Activated CD8-positive, alpha-beta memory T cell treated with anti-CD3 and anti-CD28 coated beads for 24 hours (primary cell): ENCODE measurements at places on chromosomes 6 and 20.

DNA sequence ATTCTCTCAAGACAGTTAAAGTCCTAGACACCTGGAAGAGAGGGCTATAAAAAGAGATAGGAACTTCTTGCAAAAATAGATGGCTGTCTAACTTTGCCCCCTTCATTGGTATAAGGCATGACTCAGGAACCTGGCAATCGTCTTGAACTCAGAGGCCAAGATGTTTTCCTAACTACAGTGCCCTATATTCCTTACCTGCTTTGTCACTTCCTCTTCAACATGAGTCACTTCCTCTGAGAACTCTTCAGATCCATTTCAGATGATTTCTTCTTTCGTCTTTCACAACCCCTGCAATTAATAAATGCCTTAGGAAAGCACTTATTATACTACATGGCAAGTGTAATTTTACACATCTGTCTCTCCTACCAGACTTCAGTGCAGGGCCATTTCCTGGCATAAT is 83.5 kb downstream of the HAO1 start:
- no peak for DNase-seq

DNA sequence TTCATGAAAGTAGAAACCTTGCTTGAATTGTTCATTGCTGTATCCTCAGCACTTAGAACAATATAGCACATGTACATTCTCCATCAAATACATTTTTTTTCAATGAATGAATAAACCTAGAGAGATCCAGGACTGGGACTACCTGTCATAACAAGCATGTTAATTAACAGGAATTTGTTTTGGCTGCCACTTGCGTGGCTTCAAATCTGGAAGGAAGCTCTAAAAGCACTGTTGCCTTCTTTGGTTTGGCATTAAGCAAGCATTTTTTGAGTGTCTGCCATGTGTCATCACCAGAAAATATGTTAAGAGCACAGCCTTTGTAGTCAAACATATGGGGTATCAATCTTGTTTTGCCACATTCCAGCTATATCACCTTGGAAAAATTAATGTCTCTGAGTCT is 131.9 kb upstream of the BACH2 start:
- DNase-seq = no peak

DNA sequence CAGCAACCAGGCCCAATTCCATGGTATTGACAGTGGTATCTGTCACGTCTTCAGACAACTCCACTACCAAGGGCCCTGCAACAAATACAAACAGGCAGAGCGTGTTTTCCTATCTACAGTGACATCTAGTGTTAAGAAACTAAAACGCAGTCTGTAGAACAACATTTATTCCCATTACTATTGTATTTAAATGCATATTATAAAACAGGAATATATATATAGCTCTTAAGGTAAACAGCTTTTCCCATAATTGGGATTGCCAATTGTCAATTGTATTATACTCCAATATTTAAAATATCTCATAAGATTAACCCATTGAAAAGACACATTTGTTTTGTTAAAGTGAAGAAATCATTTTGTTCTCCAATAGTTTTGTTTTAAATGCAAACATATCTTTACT is 97.2 kb downstream of the KIF16B start:
- no peak for DNase-seq

DNA sequence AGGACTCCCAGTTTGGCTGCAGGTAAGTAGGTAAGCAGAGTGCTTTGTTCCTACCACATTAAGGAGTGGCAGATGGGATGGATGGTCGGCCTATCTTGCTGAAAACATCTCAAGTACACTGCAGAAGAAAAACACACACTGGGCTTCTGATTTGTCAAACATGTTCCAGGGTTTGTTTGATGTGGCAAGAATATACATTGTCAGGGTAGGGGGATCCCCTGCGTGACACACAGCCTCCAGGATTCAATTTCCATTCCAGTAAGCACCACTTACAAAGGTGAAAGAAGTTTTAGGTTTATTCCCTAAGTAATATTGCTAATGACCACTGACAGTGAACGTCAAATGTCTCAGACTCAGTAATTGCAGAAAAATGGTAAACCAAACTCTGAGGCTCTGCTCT is 26.0 kb upstream of the KIF16B start:
- DNase-seq = no peak

GRCh38 chr20:32440069-32440757 is 82.1 kb downstream of the ASXL1 start:
- peak; percentile 55 for DNase-seq
